Stimulated activated CD4-positive, alpha-beta T cell treated with anti-CD3 and anti-CD28 coated beads, Interleukin-12 subunit alpha, Interleukin-12 subunit beta, amount 100 ng/mL, for 24 hours (primary cell): ENCODE measurements at places on chromosomes 3 and 15.

DNA sequence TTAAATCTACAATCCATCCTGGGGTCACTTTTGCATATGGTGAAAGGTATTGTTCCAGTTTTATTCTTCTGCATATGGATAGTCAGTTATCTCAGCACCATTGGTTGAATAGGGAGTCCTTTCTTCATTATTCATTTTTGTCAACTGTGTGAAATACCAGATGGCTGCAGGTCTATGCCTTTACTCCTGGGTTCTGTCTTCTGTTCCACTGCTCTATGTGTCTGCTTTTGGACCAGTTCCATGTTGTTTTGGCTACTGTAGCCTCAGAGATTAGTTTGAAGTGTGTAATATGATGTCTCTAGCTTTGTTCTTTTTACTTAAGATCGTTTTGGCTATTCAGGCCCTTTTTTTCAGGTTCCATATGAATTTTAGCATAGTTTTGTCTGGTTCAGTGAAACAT, 795.8 kb downstream of the OTOL1 start:
- DNase-seq = no peak

GRCh38 chr15:64105113-64105704, 9.4 kb downstream of the SNX1 start:
- no peak for DNase-seq

GRCh38 chr3:5314897-5315296, 127.4 kb downstream of the EDEM1 start:
- DNase-seq = no peak

DNA sequence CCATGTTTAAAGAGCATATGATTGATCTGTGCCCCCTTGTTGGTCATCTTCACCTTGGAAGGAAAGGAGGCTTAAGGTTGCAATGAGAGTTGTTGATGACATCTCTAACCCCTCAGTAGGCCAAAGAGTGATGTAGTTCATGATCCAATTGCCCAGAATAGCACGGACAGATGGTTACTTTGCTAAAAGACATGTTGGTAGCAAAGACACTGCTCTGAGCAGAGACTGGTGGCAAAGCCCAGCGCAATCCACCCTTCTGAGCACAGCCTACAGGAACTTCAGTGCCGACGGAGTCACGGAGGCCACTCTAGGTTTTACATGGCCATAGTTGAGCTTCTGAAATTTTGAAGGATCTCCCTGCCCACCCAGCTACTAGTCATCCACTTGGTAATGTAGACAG, 21.8 kb downstream of the FBXO45 start:
- DNase-seq = no peak

DNA sequence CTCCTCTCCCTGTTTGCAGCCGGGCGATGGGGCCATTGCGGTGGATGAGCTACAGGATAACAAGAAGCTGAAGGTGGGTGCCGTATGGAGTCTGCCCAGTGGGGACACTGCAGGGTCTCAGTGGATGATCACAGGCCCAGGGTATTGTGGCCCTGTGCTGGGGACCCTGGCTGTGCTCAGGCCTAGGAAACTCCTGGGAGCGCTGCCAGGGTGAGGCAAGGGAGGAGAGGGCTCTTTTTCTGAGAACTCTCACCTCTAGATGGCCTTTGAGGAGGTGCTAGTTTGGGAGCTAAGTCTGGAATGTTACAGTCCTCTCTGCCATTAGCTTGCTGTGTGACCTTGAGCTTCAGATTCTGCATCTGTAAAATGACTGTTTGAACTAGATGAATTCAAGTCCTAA, 16.4 kb downstream of the SLC24A1 start:
- no peak for DNase-seq

- no peak for DNase-seq
Measured at GRCh38 chr3:100740207-100740606, 30.9 kb downstream of the TFG start.

DNA sequence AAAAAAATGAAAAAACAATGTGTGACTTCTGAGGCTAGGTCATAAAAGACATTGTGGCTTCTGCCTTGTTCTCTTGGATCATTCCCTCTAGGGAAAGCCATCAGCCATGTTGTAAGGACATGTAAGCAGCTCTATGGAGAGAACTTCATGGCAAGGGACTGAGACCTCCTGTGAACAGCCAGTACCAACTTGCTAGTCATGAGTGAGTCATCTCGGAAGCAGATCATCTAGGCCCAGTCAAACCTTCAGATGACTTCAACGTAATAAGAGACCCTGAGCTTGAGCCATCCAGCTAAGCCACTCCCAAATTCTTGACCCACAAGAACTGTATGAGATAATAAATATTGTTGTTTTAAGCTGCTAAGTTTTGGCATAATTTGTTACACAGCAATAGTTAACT, 4.9 kb downstream of the MON1A start:
- DNase-seq = no peak

GRCh38 chr3:57917601-57918000, 90.6 kb upstream of the FLNB start:
- DNase-seq = no peak

DNA sequence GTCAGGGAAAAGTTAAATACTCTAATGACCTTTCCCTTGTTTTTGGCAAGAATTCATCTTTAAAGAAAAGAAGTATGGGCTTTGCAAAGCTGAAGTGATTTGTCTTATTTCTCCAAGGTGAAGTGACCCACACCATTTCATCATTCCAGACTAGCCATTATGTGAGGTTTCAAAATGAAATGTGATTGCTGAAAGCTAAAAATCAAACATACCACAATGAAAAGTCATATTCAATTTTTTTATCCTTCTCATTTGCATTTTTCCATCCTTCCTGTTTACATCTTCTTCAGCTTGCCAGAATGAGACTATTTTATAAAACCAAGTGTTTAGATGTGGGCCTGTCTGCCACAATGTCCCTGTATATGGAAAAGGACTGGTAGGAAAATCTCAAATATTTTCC, 142.3 kb upstream of the STRIT1 start:
- DNase-seq = no peak

- DNase-seq = no peak
Measured at GRCh38 chr3:9916346-9916733, 558 bp upstream of the IL17RC start.

GRCh38 chr3:100044369-100044768, 69.9 kb downstream of the FILIP1L start:
- DNase-seq = no peak

DNA sequence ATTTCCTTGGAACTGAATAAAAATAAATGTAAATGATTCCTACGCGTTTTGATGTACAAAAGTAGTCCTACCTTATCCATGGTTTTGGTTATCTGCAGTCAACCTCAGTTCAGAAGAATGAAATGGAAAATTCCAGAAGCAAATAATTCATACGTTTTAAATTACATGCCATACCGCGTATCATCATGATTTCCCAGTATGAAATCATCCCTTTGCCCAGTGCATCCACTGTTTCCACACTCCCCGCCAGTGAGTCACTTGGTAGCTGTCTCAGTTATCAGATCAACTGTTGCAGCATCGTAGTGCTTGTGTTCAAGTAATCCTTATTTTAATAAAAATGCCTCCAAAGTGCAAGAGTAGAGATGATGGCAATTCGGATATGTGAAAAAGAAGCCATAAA, 9.1 kb upstream of the MFSD1 start:
- DNase-seq = no peak

DNA sequence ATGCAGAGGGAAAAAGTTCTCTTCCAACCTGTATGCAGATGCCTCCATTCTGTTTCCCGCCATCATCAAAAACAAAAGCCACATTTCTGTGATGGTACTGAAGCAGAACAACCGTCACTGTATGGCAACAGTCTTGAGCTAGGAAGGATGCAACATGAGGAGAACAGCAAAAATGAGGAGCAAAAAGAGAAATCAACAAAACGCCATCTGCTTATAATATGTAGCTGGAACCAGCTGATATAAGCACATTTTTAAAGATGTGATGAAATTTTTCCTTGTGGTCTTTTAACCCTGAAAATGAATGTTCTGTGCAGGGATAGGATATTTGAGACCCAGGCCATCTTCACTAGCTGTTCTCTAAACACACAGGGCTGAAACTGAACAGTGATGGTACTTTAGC, 287.0 kb downstream of the ZIC4 start:
- no peak for DNase-seq

DNA sequence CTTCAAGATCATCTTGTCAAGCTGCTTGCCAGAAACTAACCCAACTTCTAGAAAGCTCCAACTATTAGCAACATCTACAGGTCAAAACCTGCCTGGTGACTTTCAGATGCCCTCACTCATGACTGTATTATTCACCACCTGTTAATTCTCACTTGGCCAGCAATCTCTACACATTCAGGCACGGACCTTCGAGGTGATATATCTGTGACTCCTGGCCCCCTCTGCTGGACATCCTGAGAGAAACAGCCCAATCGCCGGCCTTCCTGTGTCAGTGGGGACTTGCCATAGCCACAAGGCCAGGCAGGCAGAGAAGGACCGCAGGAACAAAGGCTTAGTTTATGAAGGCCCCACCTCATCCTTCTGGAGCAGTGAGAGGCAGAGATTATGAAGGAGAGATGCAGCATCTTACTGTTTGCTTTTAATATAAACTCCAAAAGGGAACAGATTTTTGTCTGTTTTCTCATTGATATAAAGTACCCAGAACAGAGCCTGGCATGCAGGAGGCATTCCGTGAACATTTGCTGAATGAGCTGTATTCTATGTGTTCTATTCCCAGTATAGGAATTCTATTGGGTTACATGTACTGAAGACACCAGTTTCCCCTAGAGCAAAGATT, 24.4 kb upstream of the OCA2 start:
- DNase-seq = peak; percentile 47

- DNase-seq = no peak
Measured at GRCh38 chr15:32717426-32718226, at the start of gene GREM1. Gene GREM1, plus strand, starts transcription at chr15:32718004. Its CDS starts 12,687 bp downstream, at chr15:32730691.

DNA sequence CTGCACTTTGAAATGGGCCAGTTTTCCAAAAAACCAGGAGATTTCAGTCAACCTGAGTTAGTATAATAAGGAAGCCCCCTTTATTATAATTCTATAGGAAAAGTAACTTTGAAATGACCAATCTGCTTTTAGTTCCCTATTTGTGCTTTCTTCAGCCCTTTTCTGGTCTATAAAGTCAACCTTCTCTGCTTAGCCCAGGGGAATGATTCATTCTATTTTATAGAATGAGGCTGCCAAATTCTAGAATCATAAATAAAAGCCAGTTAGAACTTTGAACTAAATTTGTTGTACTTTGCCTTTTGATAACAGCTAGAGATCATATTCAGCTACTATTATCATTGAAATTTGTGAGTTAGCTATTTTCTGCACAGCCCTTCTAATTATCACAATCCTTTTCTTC, 24.7 kb downstream of the CIP2A start:
- DNase-seq = no peak

DNA sequence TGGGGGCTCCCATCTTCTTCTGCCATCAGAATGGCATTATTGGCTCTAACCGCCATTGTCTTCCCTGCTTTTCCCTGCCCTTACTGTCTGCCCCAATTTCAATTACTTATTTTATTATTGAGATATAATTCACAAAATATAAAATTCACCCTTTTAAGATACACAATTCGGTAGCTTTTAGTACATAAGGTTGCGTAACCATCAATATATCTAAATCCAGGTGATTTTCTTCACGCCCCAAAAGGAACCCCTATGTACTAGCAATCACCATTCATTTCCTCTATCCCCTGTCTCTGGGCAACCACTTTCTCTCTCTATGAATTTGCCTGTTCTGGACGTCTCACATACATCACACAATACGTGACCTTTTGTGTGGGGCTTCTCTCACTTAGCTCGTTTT, 18.0 kb downstream of the RBP2 start:
- DNase-seq = no peak

- DNase-seq = no peak
Measured at GRCh38 chr3:165521131-165521871, 315.9 kb downstream of the BCHE start.

DNA sequence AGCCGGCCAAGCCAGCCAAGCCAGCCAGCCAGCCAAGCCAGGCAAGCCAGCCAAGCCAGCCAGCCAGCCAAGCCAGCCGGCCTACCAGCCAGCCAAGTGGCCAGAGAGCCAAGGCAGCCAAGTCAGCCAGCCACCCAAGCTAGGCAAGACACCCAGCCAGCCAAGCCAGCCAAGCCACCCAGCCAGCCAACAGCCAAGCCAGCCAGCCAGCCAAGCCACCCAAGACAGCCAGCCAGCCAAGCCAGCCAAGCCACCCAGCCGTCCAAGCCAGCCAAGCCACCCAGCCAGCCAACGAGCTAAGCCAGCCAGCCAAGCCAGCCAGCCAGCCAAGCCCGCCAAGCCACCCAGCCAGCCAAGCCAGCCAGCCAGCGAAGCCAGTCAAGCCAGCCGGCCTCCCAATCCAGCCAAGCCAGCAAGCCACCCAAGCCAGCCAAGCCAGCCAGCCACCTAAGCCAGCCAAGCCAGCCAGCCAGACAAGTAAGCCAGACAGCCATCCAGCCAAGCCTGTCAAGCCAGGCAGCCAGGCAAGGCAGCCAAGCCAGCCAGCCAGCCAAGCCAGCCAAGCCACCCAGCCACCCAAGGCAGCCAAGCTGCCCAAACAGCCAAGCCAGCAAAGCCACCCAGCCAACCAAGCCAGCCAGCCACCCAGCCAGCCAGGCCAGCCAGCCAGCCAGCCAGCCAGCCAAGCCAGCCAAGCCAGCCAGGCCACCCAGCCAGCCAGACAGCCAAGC, 200.5 kb downstream of the GOLGA6L6 start:
- DNase-seq = no peak

DNA sequence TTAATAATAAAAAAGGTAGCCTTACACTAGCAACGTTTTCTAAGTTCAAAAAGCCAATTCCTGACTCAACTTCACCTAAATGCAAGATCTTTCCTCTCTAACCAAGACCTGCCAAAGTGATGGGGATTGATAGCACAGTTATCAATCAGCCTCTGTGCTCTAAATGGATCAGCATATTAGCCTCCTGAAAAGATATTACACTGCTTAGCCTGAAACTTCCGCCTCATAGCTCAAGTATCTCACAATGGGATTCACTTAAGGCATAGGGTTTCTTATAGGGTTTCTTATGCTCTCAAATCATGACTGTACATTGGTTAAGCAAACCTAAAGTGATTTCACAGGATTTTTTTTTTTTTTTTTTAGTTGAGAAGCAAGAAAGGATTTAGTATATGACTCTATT, 436 bp upstream of the SLC9A9 start:
- DNase-seq = no peak

DNA sequence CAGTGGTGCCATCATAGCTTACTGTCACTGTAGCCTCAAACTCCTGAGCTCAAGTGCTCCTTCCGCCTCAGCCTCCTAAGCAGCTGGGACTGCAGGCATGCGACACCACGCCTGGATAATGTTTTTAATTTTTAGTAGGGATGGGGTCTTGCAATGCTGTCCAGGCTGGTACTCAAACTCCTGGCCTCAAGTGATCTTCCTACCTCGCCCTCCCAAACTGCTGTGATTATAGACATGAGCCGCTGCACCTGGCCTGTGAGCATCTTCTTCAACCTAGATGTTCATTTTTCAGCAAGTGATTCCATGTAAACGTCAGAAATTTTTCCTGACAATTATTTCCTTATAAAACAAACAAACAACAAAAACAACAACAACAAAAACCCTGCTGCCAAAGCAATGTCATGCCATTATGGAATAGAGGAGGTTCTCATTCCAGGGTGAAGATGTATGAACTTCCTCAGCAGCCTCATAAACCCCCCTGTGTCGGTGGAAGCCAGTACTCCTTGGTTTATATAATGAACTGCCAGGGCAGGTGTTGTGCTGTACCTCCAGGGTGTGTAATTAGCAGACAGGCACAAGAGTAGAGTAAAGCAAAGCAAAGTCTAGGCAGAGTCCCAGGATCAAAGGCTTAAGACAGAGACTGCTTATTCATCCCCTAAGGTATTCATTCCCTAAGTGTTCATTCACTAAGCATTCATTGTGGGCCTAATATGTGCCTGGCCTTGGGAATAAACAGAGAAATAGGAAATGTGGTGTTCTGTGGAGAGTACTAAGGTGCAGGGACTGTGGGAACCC, 44.6 kb downstream of the NR2C2 start:
- DNase-seq = no peak

- DNase-seq = no peak
Measured at GRCh38 chr15:63408524-63408923, 26.9 kb upstream of the CA12 start.
